EL (cell line): ENCODE measurements at places on chromosomes 7 and 10.

GRCh38 chr10:110395350-110396283 is 90.9 kb upstream of the SMNDC1 start:
- DNase-seq: peak; percentile 92

GRCh38 chr10:127852456-127852855 is 40.3 kb downstream of the CLRN3 start:
- no peak for DNase-seq

GRCh38 chr10:78605800-78606350 is 462.9 kb upstream of the ZMIZ1 start:
- peak; percentile 29 for DNase-seq

- no peak for DNase-seq
These were observed 101.1 kb downstream of the RAMP3 start for GRCh38 chr7:45258533-45259226.

DNA sequence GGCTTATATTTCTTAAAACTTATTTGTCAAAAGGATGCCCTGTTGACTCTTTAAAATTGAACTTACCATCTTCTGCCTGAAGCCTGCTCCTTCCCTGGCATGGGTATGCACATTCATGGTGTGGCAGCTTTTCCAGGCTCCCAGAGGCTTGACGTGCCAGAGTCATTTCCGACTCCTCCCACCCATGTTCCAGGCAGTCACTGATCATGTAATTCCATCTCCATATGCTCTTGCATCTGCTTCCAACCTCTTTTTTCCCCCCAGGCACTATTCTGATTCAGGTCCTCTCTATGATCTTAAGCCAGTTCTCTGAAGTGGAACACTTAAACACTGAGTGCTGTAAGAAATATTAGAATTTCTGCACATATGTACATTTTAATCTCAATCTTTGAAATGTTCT is 82.2 kb downstream of the CFAP58 start:
- peak; percentile 89 for DNase-seq

- DNase-seq: peak; percentile 59
These were observed 315.0 kb downstream of the IPMK start for GRCh38 chr10:57952741-57953140.

- peak; percentile 52 for DNase-seq
These were observed 513 bp downstream of the HOXA7 start for GRCh38 chr7:27155816-27156507.

GRCh38 chr7:106795877-106796231 is 69.2 kb upstream of the PIK3CG start:
- no peak for DNase-seq

- no peak for DNase-seq
These were observed 215.8 kb downstream of the JAZF1 start for GRCh38 chr7:27964820-27965219.

DNA sequence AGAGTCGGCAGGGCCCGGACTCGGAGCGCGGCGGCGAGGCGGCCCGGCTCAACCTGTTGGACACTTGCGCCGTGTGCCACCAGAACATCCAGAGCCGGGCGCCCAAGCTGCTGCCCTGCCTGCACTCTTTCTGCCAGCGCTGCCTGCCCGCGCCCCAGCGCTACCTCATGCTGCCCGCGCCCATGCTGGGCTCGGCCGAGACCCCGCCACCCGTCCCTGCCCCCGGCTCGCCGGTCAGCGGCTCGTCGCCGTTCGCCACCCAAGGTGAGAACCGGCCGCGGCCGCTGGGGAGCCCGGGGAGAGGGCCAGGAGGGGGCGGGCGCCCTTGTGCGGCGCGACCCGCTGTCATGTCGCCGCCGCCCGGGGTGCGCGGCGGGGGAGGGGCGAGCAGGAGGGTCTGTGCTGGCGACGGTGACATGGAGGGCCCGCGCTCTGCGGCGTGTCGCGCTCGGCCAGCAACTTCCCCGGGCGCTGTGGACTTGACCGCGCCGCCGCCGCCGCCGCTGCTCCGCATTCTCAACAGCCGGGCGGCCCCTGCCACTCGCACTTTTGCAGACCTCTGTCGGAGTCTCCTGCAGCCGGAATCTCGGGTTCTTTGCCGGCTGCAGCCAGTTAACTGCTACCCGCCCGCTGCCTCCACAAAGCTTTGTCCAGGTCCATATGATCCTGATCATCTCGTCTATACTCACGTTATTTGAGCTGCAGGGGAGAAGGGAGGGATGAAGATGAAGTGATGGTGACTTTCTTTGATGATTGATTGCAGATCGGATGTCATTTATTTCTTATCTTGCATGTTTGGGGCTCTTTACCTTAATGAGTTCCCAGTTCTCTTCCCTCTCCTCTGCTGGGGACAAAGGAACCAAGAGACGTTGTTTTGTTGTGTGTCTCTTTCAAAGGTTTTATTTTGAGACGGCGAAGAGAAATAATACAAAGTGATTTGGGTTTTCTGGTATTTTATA is 869 bp downstream of the TRIM24 start:
- DNase-seq: peak; percentile 59

DNA sequence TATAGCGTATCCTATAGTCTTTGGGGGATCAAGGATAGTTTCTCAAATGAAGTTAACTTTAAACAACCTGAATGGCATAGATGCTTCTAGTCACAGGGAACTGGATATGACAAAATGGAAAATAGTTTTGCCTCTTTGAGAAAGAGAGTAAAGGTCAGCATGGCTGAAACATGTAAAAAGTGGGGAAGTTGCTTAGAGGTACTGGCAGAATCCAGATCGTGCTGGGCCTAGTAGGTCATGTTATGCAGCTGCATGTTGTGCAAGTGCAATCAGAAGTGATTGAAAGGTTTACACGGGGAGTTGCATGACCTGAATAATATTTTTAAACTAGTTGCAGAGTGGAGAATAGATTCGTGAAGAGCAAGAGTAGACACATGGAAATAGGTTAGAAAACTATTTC is 201.1 kb upstream of the HDAC9 start:
- DNase-seq: no peak

- DNase-seq: no peak
These were observed 64.9 kb upstream of the NRBF2 start for GRCh38 chr10:63068246-63068645.

GRCh38 chr10:5068274-5068984 is 25.8 kb upstream of the AKR1C3 start:
- DNase-seq: no peak

- no peak for DNase-seq
These were observed 138.1 kb upstream of the ITGB1 start for GRCh38 chr10:33095867-33096815.

DNA sequence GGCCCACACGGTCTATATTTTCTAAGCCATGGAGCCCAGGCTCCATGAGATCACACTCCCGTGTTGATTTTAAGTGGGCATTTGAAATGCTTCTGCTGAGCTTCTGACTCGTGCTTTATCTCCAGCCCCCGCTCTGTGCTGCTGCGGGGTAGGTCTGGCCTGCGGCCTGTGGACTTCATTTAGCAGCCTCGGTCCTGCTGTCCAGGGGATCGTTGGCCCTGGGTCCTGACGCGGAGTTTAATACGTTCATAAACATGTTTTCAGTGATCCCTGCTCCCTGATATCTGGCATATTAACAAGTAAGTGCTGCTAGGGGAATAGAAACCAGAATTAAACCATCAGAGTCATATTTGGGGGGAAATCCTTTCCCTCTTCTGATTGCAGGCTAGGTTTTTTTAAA is 540.3 kb upstream of the MGMT start:
- no peak for DNase-seq

DNA sequence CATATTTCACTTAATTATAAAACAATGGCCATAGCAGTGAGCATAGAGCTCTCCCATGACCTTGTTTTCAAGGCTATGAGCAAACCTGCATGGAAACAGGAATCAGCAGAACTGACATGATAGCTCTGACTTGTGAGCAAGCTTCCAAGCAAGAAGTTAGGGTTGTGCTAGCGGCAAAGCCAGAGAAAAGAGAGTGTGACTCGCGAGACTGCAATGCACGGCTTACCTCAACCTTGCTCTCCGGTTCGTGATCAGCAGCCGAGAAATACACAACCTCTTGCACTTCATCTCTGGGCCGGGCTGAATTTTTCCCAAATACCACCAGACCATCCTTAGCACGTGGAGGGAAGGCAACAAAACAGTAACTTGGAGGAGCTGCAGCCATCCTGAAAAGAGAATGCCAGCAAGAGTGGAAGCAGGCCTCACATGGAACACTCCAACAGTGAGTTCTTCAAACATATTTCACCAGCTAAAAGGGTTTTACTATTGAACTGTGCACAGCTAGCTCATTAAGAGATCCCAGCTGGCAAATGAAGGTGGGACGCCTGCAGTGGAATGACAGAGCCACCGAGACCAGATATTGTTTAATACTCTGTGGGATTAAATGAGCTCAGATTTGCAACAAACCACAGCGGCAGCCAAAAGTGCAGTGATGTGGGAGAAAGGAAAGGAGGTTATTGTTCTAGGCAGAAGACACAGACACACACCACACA is 20.8 kb downstream of the SCRN1 start:
- peak; percentile 88 for DNase-seq

- no peak for DNase-seq
These were observed 7.5 kb upstream of the NUP205 start for GRCh38 chr7:135550196-135550595.

DNA sequence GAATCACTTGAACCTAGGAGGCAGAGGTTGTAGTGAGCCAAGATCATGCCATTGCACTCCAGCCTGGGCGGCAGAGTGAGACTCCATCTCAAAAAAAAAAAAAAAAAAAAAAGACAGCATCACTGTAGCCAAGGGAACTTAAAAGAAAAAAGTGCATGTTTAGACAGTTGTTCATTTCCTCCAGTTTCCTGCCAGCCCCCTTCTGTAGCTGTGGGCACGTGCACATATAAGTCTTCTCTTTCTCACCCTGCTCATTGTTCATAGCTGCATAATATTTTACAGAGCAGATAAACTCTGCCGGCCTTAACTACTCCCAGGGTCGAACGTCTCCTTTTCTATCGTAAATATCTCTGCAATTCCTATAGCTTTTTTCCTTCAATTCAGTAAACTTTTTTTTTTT is 132.6 kb downstream of the LHPP start:
- DNase-seq: no peak

DNA sequence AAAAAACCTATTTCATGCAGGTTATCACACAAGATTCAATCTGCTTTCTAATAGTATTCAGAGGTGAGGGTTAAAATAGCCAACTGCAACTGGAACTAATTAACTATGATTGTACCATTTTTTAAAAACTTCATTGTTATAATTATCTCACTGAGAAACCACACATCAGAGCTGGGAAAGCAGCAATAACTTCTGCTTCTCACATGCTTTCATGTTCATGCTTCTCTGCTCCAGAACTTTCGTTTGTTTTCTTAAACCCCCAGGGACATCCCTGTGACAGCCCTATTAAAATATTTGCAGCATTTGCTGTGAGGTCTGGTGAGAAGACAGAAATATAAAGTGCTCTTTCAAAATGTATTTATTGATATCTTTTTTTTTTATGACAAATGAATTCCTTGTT is 389.0 kb upstream of the SORCS1 start:
- DNase-seq: peak; percentile 71

DNA sequence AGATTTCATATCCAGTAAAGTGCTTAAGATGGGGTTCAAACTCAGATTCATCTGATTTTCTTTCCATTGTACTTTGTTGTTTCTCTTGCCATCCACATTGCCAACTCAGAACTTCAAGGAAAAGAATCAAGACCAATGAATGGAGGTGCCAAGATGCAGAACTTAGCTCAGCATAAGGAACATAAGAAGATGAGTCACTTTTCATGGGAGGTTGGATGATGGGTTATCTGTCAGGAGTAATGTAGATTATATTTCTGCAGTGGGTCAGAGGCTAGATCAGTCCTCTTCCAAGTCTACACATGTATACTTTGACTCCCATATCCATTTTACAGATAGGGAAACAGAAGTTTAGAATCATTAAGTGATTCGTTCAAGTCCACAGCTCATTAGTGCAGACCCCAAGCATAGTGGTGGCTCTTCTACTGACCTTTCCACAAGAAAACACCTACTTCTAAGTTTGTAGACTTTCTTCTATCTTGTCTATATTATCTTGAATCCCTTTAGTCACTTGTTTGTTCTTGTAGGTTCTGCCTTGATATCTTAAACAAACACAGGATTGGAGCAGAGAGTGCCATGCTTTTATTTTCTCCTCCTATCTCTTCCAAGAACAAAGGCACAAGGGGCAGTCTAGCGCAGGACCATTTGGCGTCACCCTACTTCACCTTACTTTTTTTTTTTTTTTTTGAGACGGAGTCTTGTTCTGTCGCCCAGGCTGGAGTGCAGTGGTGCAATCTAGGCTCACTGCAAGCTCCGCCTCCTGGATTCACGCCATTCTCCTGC is 14.0 kb upstream of the ADD3 start:
- no peak for DNase-seq

DNA sequence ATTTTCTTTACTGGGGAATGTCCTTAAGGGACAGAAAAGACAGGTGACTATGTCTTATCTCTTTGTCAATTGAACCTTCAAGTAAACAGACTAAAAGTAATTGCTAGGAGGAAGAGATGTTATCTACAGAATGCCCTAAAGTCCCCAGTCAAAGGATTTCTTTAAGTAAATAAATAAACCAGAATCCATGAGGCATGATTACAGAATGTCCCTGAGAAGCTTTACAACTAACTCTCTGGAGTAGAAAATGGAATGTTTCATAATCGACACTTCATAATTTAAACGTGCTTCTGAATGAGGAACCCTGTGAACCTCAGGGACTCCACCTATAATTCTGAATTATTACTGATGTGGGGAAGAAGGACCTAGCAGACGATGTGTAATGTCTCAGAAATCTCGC is 187.9 kb upstream of the IMMP2L start:
- peak; percentile 8 for DNase-seq
